RPMI8226 (cell line): ENCODE measurements at places on chromosomes 12 and 14.

- DNase-seq, result no peak
Measured at GRCh38 chr12:11744410-11744801, 94.9 kb downstream of the ETV6 start.

GRCh38 chr14:88829685-88830302, 5.3 kb downstream of the TTC8 start:
- no peak for DNase-seq

DNA sequence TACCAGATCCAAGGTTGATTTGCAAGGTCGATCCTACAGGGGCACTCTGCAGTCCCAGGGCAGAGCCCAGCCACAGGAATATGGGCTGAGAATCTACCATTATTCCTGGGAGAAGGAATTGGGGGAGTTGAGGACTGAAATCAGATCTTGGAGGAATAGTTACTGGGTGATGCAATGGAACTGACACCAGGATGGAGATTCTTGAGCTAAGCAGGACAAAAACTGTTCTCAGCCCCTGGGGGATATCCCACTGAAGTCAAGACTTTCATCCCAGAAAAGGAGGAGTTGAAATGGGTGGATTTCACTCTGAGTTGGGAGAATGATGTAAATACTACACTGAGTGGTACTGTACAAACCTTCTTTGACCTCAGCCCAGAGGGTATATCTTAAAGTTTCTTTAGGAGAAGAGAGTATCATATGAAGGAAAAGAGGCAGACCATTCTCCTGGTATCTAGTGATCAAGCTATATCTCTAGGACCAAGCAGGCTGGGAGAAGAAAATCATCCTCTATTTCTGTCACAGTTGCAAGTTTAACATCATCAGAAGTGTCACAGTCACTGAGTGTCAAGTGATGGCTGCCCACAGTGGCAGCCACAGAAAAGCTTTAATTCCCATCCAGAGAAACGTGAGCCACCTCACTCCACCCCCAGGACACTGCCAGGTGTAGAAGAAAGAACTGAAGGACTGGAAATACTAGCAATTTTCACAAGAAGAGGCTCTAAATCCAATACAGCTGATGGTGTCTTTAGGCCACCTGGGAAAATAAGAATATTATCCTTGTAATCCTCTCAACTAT, 181.9 kb downstream of the NUAK1 start:
- DNase-seq, result no peak

GRCh38 chr12:42396473-42397259, 70.7 kb downstream of the PPHLN1 start:
- no peak for DNase-seq

GRCh38 chr12:59087077-59087673, 166.9 kb upstream of the LRIG3 start:
- DNase-seq, result no peak

- no peak for DNase-seq
Measured at GRCh38 chr14:33668066-33668465, 282.8 kb downstream of the EGLN3 start.

GRCh38 chr12:67457136-67457535, 188.0 kb downstream of the CAND1 start:
- DNase-seq, result no peak

GRCh38 chr12:80692114-80692513, 15.3 kb upstream of the MYF6 start:
- no peak for DNase-seq

DNA sequence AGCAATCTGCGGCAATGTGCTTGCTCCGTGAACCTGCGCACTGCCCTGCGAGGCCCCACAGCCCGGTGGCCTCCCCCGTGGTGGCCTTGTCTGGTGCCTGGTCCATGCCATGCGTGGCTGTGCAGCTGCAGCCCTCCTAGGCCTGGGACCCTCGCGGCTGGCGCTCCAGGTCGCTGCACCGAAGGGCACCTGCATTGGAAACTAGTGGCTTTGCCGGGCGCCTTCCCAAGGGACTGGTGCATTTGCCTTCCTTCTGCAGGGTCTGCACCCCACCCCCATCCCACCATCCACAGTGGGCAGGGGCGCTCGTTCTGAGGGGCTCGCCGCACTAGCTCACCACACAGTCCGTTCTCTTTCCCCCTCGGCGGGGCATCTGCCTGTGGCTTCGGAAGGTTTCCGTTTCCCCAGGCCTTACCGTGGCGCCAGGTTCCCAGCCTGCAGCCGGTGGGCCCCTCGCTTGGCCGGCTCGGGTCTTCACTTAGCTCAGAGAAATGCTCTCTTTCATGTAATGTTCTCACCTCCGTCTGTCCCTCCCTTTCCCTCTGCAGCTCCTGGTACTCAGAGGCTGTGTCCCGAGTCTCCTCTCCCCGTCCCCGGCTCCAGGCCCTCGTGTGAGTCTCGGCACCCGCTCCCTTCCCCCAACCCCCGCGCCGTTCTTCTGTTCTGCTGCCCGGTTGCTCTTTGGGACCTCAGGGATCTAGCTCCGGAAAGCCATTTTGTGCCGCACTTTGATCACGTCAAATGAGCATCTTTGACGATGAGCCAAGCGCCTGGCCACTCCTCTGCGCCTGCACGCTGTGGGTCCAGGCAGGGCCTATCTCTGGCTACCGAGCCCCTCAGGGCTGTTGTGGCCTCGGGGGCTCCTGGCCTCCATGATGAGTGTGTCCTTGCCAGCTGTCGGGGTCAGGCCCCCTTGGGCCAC, 31.9 kb downstream of the JAG2 start:
- DNase-seq, result no peak

DNA sequence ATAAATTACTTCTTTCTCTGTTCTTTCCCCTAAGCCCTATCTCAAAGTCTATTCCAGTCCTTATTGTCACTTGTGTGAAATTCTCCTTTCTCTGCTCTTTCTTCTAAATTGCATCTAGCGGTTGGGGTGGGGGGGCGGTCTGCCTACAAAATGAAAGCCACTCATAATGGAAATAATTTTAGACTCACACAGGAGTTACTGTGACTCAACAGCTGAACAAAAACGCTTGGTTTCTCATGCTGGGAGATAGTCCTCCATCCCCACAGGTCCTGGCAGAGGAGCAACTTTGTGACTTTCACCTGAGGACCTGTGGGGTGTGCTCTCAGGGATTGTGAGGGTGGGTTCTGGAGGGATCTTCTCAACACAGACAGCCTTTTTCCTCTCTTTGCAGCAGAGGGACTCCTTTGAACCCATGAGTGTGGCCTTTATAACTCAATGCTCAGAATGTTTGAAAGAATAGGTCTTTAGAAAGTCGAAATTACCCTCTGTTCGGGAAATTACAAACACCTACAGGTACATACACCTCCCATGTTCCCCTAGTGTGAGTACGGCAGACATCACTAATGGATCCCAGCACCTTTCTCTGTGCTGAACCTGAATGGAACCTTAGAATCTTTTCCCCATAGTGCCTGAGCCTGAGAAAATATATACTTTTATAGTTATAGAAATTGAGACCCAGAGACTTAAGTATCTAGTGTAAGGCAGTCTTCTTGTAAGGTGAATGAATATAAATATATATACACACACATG, 109.7 kb downstream of the CHST11 start:
- no peak for DNase-seq

DNA sequence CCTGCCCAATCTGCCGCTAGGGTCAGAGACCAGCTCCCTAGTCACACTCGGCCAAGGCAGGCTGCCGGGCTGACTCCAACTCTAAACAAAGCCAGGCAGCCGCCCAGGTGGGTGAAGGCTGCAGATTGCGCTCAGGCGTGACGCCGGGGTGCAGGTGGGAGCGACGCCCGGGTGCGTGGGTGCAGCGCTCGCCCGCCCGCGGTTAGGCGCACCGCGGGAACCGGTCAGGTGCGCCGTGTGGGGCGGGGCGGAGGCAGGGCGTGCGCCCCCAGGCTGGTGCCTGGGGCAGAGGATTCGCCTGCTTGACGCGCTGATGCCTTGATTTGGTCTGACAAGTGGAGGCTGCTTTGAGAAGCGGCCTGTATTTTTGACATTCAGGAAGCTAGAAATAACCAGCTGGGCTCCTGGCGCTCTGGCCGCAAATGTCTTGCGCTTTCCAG, 126.7 kb upstream of the HIF1A start:
- DNase-seq, result peak; percentile 52

- DNase-seq, result no peak
Measured at GRCh38 chr12:130984183-130985058, 30.7 kb downstream of the ADGRD1 start.

DNA sequence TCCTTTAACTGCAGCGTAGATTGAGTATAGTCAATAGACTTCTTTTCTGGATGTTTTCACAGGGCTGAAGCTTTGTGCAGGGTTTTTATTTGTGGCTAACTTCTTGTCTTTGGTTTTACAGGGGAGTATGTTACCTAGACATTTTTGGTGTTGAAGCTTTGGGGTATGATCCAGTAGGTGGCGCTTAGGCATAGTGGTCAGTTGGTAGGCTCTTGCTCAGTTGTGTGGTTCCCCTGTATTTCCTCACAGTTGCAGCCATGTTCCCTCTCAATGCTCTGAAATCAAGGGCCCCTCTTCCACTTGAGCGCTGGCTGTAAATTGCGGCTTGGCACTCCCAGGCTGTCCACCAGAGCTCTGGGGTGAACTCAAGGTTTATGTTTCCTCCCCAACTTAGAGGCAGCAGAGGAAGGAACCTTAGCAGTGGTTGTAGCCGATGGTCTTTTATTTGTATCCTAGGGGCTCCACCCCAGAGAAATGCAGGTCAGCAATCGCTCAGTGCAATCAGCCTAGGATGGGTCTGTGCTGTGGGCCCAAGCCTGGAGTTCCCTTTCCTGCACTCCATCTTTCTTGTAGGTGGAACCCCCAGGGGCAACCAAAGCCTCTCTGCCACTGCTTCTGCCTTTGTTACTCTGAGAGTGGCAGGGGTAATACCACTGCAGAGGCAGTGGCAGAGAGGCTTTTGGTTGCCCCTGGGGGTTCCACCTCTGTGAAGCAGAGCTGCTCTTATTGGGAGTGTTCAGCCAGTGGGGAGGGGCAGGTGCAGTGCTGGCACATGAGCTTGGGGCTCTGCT, 55.1 kb downstream of the CMAS start:
- DNase-seq, result peak; percentile 61

DNA sequence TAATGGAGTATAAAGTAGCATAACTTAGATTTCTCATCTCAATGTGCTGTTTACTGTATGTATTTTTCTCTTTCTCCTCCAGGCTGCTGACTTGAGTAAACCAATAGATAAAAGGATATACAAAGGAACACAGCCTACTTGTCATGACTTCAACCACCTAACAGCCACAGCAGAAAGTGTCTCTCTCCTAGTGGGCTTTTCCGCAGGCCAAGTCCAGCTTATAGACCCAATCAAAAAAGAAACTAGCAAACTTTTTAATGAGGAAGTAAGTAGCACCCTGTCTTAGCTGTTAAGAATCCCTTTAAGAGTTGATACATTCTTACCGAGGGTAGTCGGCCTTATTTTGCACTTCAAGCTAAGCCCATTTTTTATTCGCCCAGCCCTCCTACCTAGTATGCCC, 55.2 kb downstream of the WDR20 start:
- DNase-seq, result no peak

GRCh38 chr12:4992871-4993270, 50.8 kb upstream of the KCNA5 start:
- no peak for DNase-seq

DNA sequence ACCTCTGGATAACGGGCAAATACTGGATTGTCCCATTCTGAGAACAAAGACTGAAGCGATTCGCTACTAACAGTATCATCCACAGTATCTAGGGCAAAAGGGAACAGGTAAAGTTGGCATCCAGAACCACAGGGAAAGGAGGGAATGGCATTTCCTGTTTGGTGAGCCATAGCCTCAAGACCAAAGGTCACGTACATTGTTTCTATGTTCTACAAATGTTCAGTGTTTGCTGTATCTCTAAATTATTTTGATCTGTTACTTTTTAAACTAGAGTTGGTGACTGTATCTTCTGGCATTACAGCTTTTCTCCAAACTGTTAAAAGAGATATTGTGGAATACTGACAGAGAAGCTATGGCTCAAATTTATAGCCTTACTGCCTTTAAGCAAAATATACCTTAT, 9.7 kb downstream of the MLH3 start:
- DNase-seq, result no peak

DNA sequence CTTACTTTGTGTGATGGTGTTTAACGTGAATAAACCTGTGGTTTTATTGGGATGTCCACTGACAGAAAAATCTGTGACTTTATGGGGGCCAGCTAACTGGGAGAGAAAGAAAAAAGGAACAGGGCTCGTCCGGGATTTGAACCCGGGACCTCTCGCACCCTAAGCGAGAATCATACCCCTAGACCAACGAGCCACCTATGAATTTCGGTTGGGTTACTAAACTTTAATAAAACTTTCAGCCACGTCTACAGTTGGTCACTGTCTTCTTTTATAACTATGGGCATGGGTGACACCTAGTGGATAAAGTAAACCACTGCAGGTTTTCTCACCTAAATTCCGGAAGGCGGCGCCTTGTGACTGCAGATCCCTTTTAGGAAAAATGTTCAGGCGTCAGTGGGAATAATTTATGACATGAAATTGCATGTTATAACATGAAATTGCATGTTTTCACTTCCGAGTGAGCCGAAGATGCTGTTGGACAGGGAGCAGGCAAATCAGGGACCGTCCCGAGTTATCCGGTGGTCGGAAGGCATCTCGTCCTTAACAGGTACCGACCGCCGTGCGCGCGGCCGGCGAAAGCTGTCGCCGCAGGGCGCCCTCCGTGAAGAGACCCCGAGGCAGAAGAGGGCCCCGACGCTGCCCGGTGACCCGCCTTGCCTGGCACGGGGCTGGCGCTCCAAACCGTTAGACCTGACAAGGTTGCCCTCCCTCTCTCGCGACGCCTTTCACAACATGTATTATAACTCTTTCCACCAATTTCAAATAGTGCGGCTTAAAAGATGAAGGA, 18.2 kb upstream of the RNASE12 start:
- peak; percentile 81 for DNase-seq

- no peak for DNase-seq
Measured at GRCh38 chr14:94532447-94532846, 23.2 kb upstream of the SERPINA12 start.

GRCh38 chr14:34190717-34191116, 239.8 kb upstream of the EGLN3 start:
- no peak for DNase-seq

- no peak for DNase-seq
Measured at GRCh38 chr14:77151918-77152588, 10.5 kb upstream of the ZDHHC22 start.

DNA sequence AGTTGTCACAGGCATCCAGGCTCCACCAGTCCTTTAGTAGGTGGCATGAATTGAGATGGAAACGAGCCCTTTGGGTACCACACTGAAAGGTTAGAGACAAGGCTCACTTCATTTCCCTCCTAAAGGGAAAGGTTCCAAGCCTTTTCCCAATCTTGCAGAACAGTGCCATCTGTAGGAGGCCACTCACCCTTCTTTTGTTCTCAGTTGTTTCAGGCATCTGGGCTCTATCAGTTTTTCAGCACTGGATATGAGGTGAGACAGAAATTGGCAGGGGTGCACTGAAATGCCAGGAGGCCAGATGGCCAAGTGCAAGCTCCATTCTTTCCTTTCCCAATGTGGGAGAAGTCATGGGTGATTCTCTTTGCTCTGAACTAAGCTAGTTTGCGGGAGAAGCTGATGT, 15.2 kb downstream of the FBXO33 start:
- DNase-seq, result no peak

- DNase-seq, result no peak
Measured at GRCh38 chr14:93343266-93343665, 3.7 kb upstream of the COX8C start.
